ENCODE measurements at places on chromosomes 16 and 17.

GRCh38 chr17:71799657-71800056, 321.2 kb upstream of the SOX9 start:
- H3K36me3 ChIP-seq: no peaks in the 10 kb centered on the region
- peak; percentile 19 for DNase-seq
- H3K27ac ChIP-seq: peak overlapping the region; percentile 68
- no peak overlapping the region for H3K4me3 ChIP-seq
- H3K4me1 ChIP-seq: peaks cover 53% of the 10 kb centered on the region

DNA sequence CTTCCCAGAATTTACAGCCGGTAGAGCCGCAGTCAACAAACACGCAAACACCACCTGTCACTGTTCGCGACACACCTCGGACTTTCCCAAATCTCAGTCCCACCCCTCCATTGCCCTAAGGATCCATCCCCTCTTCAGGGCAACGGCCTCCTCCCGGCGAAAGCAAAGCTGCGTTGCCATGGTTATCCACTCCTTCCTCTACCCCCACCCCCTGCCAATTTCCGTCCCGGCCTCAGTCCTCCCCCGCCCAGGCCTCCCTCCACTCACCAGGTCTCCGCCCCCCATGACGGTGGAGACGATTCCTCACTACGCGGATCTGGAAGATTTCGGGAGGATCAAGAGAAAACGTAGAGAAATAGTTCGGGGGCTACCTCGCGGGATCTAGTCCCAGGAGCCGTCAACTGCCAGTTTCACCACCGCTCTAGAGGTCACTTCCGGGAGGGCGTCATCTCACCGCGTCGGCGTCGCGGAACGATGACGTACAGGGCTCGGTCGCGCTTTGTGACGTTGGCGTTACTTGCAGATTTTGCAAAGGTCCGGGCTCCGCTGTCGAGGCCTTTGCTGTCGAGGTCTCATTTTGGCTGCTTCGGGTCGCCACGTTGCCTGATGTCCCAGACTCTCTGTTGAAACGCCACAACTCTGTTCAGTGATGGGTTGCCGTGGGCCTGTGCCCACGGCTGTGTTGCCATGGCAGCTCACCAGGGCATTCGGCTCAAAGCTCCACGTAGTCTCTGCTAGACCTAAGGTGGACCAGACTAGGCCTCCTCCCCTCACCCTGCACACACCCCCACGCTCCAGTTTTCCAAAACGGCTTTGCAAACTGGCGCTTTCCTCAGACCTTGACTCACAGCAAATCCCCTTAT, at the start of gene CWC25:
Gene CWC25 (minus strand): TSS at position 423 of the 863 bp plus-strand sequence. CDS start 138 bp downstream, at position 285.
- H3K4me3 ChIP-seq: peak within 1 kb of the TSS; percentile 71
- H3K27ac ChIP-seq: peak within 1 kb of the TSS; percentile 96
- no peaks in the 10 kb centered on the region for H3K27me3 ChIP-seq
- H3K36me3 ChIP-seq: no peaks in the 10 kb centered on the region
- DNase-seq: peak; percentile 96

DNA sequence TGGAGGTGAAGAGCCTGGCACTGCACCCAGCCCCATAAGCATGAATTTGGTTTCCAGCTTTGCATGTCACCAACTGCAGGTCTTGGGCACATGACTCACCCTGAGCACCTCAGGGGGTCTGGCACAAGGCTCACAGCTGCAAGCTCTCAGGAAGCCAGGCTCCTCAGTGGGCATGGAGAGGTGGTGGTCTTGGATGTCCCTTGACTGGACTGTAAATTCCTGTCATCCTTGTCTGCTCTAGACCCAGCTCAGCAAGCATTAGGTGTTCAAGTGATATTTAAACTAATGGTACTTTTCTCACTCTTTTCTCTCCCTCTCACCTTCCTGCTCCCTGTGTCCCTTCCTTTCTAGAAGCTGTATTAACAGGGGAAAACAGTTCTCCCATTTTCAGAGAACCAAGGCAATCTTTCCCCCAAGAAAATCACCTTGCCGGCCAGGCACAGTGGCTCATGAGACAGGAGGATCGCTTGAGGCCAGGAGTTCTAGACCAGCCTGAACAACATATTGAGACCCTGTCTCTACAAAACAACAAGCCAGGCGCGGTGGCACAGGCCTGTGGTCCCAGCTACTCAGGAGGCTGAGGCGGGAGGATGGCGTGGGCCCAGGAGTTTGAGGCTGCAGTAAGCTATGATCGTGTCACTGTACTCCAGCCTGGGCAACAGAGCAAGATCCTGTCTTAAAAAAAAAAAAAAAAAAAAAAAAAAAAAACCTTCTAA, 5.1 kb upstream of the KIFC3 start:
- H3K4me3 ChIP-seq: no peak overlapping the region
- no peaks in the 10 kb centered on the region for H3K27me3 ChIP-seq
- H3K27ac ChIP-seq: peak overlapping the region; percentile 93

DNA sequence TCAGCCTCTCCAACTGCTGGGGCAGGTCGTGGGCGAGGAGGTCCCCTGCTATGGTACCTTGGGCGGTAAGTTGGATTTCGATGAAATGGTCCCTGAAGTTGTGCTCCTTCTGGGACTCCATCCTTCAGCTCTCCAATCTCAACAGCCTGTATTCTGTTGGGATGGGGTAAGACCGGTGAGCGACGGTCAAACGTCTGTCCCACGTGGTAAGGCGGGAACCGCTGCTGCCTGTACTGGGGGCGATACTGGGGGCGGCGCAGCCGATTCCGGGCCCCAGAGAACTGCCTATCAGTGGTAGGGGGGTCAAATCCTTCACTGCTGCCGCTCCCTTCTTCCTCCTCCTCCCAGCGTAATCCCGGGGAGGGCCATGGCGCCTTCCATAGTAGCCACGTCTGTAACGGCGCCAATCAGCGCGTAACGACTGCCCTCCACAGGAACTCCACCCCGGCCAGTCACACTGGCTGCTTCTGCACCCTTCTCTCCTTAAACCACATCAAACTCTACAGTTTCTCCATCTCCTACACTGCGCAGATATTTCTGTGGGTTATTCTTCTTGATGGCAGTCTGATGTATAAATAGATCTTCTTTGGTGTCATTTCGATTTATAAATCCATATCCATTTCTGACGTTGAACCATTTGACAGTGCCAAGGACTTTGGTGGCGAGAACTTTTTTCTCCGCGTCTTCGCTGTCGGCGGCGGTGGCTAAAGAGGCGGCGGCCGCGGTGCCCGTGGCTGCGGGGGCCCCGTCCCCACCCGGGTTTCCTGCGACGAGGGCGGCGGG, 41.1 kb downstream of the AHSP start:
- no peak overlapping the region for H3K27ac ChIP-seq
- H3K4me1 ChIP-seq: peaks cover 10% of the 10 kb centered on the region
- peaks cover 18% of the 10 kb centered on the region for H3K27me3 ChIP-seq
- no peak overlapping the region for H3K4me3 ChIP-seq

- no peak overlapping the region for H3K27ac ChIP-seq
- no peaks in the 10 kb centered on the region for H3K36me3 ChIP-seq
- no peak for DNase-seq
- H3K4me3 ChIP-seq: no peak overlapping the region
- no peaks in the 10 kb centered on the region for H3K27me3 ChIP-seq
Observed at GRCh38 chr17:57535249-57535966, 209.7 kb downstream of the CCDC182 start.

GRCh38 chr17:70256751-70257150, 87.4 kb downstream of the KCNJ2 start:
- H3K27ac ChIP-seq: no peak overlapping the region
- no peak overlapping the region for H3K4me3 ChIP-seq
- no peaks in the 10 kb centered on the region for H3K27me3 ChIP-seq

DNA sequence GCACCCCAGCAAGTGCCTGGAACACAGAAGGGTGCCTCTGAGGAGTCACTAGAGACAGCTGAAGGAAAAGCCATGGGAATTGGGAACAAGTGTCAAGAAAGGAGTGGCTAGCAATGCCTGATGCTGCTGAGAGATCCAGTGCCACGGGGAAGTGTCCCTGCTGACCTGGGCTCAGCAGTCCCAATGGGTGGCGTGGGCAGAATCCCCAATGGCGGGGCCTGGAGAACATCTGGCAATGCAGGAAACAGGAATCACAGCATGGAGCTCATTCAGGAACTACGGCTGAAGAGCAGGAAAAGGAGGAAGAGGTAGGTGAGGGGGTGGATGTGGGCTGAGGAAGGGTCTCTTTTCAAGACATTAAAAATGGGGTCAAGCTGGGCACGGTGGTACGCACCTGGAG, 30.1 kb downstream of the UBE2O start:
- no peaks in the 10 kb centered on the region for H3K36me3 ChIP-seq
- H3K4me1 ChIP-seq: peaks cover 21% of the 10 kb centered on the region
- H3K27me3 ChIP-seq: no peaks in the 10 kb centered on the region
- no peak overlapping the region for H3K27ac ChIP-seq
- no peak overlapping the region for H3K4me3 ChIP-seq

- H3K36me3 ChIP-seq: no peaks in the 10 kb centered on the region
- H3K27ac ChIP-seq: no peak overlapping the region
- H3K27me3 ChIP-seq: no peaks in the 10 kb centered on the region
- H3K4me3 ChIP-seq: no peak overlapping the region
- no peaks in the 10 kb centered on the region for H3K4me1 ChIP-seq
- DNase-seq: no peak
Observed at GRCh38 chr17:49944273-49944870, 24.6 kb upstream of the DLX4 start.

GRCh38 chr16:24723663-24724062, 5.8 kb upstream of the TNRC6A start:
- peaks cover 2% of the 10 kb centered on the region for H3K4me1 ChIP-seq
- no peaks in the 10 kb centered on the region for H3K36me3 ChIP-seq
- no peaks in the 10 kb centered on the region for H3K27me3 ChIP-seq
- DNase-seq: no peak

GRCh38 chr16:88926374-88926990, 50.5 kb downstream of the CBFA2T3 start:
- no peaks in the 10 kb centered on the region for H3K36me3 ChIP-seq
- no peaks in the 10 kb centered on the region for H3K27me3 ChIP-seq
- H3K27ac ChIP-seq: peak overlapping the region; percentile 88
- peaks cover 80% of the 10 kb centered on the region for H3K4me1 ChIP-seq
- no peak for DNase-seq

DNA sequence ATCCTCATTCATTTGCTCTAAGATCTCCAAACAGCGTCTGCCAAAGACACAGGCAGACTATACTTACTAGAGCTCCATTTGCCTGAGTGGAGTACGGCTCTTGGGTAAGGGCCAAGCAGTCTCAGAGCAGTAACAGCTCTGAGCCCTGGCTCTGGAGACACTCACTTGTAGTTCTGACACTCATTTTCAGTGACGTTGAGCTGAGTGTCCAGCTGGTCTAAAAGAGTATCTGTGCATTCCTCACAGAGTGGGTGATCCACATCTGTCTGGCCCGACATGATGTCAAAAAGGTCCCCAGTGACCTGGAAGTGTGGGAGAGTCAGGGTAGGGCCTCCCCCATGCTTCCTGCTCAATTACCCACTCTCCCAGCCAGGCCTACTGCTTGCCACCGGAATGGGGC, 5.7 kb downstream of the BECN1 start:
- peaks cover 17% of the 10 kb centered on the region for H3K4me1 ChIP-seq
- no peak overlapping the region for H3K4me3 ChIP-seq
- no peaks in the 10 kb centered on the region for H3K27me3 ChIP-seq
- H3K27ac ChIP-seq: no peak overlapping the region

DNA sequence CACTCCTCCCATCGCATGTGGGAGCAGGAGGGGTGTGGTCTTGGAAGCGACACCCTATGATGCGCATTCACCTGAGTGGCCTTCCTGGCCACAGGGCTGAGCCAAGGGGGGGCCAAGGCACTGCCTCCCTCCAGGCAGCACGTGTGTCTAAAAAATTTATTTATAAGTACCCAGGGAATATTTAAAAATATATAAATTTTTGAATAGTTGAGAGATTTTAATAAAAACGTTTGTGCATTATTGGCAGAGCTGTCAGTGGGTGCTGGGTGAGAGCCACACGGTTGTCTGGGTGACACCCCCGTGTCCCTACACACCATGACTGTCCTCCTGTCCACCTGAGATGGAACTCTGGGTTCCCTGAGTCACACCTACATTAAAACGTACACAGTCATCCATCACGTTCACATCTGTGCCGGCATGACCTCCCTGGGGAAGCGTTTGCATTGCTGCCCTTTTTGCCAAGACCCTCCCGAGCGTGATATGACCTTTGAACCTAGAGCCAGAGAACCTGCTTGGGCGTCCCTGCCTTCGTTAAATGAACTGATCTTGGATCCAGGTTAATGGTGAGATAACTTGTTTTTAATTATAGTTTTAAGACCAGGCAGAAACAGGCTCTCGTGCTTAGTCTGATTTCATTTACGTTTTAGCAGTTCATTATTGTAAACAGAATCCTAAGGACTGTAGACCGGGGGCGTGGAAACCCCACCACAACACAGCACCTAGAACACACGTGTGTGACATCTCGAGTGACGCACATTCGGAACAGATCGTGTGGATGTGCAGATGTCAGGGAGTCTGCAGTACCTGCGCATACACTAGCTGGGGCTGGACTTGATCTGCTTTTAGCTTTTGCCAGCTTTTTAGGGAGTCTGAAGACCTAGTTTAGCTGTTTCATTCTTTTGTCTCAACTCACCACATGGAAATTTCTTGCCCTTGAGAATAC, 192.8 kb upstream of the CHMP6 start:
- DNase-seq: no peak
- no peaks in the 10 kb centered on the region for H3K27me3 ChIP-seq
- no peak overlapping the region for H3K4me3 ChIP-seq
- H3K27ac ChIP-seq: no peak overlapping the region
- no peaks in the 10 kb centered on the region for H3K4me1 ChIP-seq

GRCh38 chr16:66129196-66129595, 237.3 kb upstream of the CDH5 start:
- no peak overlapping the region for H3K27ac ChIP-seq
- no peaks in the 10 kb centered on the region for H3K36me3 ChIP-seq
- H3K4me3 ChIP-seq: no peak overlapping the region
- no peaks in the 10 kb centered on the region for H3K27me3 ChIP-seq
- DNase-seq: no peak
- no peaks in the 10 kb centered on the region for H3K4me1 ChIP-seq

- DNase-seq: no peak
- H3K4me1 ChIP-seq: no peaks in the 10 kb centered on the region
- no peaks in the 10 kb centered on the region for H3K36me3 ChIP-seq
- no peak overlapping the region for H3K4me3 ChIP-seq
- H3K27me3 ChIP-seq: no peaks in the 10 kb centered on the region
- H3K27ac ChIP-seq: no peak overlapping the region
Observed at GRCh38 chr16:55041540-55042234, 111.0 kb downstream of the IRX5 start.

DNA sequence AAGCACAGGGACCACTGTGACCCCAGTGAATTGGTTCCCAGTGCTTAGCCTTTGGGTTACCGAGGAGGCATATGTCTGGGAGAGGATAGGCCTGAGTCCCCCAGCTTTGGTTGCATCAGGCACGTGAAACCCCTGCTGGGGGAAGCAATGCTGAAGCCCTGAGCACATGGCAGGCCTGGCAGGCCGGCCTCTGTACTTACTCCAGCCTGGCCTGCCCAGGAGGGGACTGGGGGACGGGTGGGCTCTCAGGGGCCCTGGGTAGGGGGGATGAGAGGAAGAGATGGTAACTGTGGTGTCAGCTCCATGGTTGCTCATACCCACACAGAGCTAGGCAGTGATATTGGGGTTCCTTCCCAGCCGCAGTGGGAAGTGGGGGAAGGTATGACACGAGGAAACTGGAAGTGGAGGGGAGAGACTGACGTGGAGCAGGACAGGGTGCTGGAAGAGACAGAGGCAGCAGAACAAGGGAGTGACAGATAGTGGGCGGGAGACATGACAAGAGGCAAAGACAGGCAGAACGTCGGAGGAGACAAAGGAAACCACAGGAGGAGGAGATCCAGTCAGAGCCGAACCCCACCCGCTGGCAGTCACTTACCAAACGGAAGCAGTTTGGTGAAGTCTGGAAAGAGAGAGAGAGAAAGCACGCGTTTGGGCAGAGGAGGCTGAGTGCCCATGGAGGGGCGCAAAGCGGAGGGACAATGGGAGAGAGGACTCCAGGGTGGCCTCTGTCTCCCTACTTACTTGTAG, 9.1 kb downstream of the TMEM208 start:
- no peaks in the 10 kb centered on the region for H3K36me3 ChIP-seq
- H3K27ac ChIP-seq: no peak overlapping the region
- no peak overlapping the region for H3K4me3 ChIP-seq
- no peaks in the 10 kb centered on the region for H3K27me3 ChIP-seq
- DNase-seq: no peak
- peaks cover 9% of the 10 kb centered on the region for H3K4me1 ChIP-seq

All from body of pancreas (tissue), 4 donors.